ENCODE measurements at places on chromosomes 4 and X. TPM values are rescaled to one million over a fixed set of nuclear protein-coding genes. Genes with fewer than 3 reads are reported as not detected.

Gene GAGE12H
- not detected for total RNA-seq

Gene RUFY3
- total RNA-seq: 13.6 TPM

Gene FAM9B
- not detected for total RNA-seq

Gene UGT2B28
- not detected for total RNA-seq

Gene ASMT
- 2.9 TPM for total RNA-seq

Gene DCAF4L1
- total RNA-seq: 0.36 TPM

All from activated CD8-positive, alpha-beta memory T cell treated with anti-CD3 and anti-CD28 coated beads for 36 hours (primary cell).